Iris pigment epithelial cell (primary cell): ENCODE measurements at places on chromosomes 7 and 10.

GRCh38 chr7:129423700-129424410 lies 10.4 kb upstream of the STRIP2 start:
- DNase-seq = peak; percentile 72

- DNase-seq = no peak
These were observed 2.5 kb downstream of the ASB13 start for GRCh38 chr10:5663692-5664427.

- no peak for DNase-seq
These were observed 136.2 kb downstream of the WDR11 start for GRCh38 chr10:120987359-120987758.

DNA sequence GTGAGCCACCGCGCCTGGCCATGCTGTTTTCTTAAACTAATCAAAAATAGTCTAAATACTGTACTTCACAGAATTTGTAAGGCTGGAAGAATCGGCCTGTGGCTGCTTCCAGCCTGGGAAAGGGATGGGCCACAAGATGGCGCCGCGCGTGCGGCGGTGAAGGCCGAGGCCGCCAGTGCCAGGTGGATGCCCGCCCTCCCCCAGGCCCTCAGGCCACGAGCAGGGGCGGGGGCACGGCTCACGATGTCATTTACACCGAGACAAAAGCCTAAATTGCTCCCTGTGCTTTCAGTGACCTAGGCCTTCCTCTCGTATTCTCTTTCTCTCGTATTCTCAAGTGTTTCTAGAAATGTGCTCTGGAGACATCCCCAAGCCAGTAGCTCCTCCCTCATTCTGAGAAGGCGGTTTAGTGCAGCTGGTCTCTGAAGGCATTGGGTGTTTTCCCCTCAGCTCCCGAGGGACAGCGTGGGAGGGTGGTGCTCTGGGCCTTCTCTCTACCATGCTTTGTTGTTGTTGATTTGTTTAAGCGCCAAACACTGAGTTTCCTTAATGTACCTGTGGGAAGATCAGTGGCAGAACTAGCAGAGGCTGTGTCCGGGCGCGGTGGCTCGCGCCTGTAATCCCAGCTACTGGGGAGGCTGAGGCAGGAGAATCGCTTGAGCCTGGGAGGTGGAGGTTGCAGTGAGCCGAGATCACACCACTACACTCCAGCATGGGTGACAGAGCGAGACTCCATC lies 68.4 kb downstream of the CDC123 start:
- DNase-seq = peak; percentile 78

- DNase-seq = no peak
These were observed 44.2 kb upstream of the LRRC18 start for GRCh38 chr10:48983648-48984351.

- no peak for DNase-seq
These were observed 202.1 kb upstream of the SMIM30 start for GRCh38 chr7:113320419-113320818.

- no peak for DNase-seq
These were observed 53.8 kb upstream of the BAMBI start for GRCh38 chr10:28623483-28623882.

DNA sequence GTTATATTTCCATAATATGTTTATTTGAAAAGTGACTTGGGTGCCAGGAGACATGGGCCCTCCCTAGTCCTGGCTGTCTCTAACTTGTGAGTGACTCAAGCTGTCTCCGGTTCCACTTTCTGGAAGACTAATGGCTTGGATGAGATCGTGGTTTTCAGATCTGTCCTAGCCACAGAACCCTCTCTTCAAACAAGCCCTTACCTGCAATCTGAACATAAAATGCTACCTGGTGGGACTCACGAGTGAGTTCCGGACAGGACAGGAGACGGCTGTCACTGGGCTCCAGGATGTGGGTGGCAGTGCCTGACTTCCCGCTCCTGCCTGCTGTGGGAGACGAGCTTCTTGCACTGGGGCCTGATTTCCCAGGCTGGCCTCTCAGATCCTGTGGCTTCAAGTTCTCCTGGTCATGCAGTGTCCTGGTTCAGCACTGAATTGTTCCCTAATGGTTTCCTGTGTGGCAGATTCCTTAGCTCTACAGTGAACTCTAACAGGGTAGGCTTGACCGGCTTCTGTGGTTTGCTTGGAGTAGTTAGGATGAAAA lies 26.0 kb upstream of the PFKFB3 start:
- DNase-seq = peak; percentile 39

GRCh38 chr10:79445977-79446757 lies 743 bp upstream of the ZCCHC24 start:
- DNase-seq = no peak

GRCh38 chr7:129989466-129989865 lies 36.7 kb upstream of the UBE2H start:
- DNase-seq = no peak

- DNase-seq = no peak
These were observed 4.7 kb downstream of the FAS start for GRCh38 chr10:88995156-88995876.

- DNase-seq = peak; percentile 22
These were observed 66.4 kb upstream of the IFRD1 start for GRCh38 chr7:112383671-112384417.

GRCh38 chr7:130723784-130724183 lies 10.2 kb downstream of the KLF14 start:
- DNase-seq = peak; percentile 12

DNA sequence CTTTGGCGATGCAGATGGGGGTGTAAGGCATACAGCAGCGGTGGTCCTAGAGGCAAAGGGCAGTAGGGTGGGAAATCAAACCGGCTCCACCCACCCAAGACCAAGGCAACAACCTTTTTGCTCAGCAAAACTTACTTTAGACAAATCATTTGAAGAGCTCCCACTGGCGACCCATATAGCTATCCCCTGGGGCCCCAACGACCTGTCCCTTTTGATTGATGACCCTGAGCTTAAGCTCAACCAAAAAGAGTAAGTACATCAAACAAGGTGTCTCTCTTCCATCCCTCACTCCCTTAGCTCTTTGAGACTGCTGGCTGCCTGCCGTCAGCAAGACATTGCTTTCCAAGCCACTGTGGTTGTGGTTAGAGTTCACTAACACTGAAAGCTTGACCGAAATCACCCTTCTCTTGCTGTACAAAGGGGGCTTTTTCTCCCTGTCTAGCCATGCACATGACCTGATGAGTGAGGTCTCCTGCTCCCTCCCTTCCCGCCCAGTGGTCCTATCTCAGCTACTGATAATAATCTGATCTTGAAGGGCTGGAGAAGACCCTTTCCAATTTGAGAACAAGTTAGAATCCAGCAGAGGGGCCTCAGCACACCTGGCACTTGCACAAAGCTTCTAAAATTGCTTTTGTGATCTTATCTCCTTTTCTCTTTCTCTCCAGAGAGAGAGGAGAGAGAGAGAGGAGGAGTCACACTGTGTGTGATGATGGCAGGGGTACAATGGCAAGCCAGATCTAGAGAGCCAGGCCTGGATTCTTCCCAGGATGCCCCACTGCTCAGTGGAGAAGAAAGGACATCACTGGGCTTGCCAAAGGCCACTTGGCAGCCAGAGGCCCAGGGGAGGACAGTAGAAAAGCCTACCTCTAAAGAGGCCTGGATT lies 42.2 kb downstream of the XPNPEP1 start:
- DNase-seq = no peak

- DNase-seq = no peak
These were observed 15.1 kb upstream of the ELN start for GRCh38 chr7:74012842-74013249.

DNA sequence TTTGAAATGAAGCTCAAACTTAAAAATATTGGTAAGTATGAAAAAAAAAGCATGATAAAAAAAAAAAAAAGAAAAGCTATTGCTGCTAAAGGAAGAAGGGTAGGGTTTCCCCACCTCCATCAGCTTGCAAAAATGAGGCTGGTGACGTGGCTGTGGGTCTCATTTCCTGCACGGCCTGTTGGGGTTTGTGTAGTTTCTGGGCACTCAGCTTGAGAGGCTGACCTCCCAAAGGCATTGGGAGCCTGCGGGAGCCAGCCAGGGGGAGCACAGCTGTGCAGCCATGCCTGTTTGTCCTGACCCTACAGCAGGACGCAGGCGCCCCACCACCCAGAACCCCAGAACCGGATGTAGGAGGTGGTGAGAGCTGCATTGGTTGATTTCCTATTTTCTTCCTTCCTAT lies 48.8 kb upstream of the CARD11 start:
- DNase-seq = peak; percentile 16

- no peak for DNase-seq
These were observed 378.1 kb downstream of the RPS24 start for GRCh38 chr10:78411716-78412115.

GRCh38 chr7:32163141-32163806 lies 93.1 kb upstream of the PDE1C start:
- peak; percentile 87 for DNase-seq

- DNase-seq = peak; percentile 58
These were observed 173.5 kb downstream of the KCNMA1 start for GRCh38 chr10:77463967-77464745.

DNA sequence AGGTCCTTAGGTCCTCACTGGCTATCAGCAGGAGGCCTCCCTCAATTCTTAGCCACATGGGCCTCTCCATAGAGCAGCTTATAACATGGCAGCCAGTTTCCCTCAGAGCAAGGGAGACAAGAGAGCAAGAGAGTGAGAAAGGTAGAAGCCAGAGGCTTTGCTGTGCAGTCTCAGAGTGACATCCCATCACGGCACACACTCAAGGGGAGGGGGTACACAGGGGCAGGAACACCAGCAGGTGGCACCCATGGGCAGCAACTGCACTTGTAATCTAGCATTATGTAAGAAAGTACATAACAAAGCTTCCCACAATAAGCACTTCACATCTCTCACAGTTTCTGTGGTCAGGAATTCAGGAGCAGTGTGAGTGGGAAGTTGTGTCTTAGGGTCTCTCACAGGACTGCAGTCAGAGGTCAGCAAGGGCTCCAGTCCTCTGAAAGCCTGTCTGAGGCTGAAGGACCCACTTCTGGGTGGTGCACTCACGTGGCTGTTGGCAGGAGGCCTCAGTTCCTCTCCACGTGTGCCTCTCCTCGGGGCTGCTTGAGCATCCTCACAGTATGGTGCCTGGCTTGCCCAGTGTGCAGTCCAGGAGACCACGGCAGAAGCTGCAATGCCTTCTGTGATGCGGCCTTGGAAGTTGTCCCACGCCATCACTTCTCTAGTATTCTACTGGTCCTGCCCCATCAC lies 159.4 kb downstream of the OAT start:
- no peak for DNase-seq

DNA sequence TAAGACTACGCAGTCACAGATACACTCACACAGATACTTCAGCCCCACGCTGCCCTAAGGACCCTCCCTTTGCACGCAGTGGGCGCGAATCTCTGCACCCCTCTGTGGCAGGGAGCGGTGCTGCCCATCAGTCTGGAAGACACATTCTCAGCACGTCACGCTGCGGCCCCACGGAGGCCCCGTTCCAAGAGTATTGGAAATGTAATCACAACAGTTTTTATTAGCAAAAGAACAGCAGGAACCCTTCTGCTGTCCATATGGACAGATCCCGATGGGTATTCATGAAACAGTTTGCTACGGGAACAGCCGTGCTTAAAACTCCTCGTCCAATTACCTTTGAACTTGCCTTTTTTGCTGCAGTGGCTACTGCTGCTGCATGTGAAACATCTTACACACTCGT lies 131.0 kb downstream of the RPS24 start:
- DNase-seq = no peak

DNA sequence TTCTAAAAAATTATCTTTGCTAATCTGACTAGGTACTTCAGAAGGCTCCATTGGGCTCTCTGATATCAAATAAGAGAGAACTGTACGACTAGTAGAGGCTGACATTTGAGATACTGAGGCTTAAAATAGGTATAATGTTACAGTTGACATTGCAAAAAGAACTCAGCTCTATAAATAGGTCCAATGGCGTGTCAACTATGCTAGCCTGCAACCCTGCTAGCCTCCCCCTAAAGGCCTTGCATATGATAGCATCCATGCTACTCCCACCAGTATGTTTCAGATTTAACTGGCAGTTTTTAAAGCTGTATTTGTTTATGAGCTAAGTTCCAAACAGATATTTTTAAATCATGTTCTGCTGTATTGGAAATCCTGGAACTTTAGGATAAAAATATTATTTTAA lies at the start of gene PPP1R3A:
TSS of gene PPP1R3A (minus strand) at position 64 of the 400 bp plus-strand sequence. CDS start at position 51, 13 bp downstream.
- DNase-seq = no peak

GRCh38 chr7:87128861-87129267 lies 23.4 kb upstream of the DMTF1 start:
- DNase-seq = no peak
